Ovary (tissue), 10 donors: ENCODE measurements at places on chromosomes 2 and 18. TPM values are rescaled to one million over a fixed set of nuclear protein-coding genes. Genes with fewer than 3 reads are reported as not detected.

- no peak for DNase-seq
These were observed 59.4 kb downstream of the RNF152 start for GRCh38 chr18:61833387-61833786.

GRCh38 chr2:79248776-79249175, 89.2 kb upstream of the REG3A start:
- no peak for DNase-seq

DNA sequence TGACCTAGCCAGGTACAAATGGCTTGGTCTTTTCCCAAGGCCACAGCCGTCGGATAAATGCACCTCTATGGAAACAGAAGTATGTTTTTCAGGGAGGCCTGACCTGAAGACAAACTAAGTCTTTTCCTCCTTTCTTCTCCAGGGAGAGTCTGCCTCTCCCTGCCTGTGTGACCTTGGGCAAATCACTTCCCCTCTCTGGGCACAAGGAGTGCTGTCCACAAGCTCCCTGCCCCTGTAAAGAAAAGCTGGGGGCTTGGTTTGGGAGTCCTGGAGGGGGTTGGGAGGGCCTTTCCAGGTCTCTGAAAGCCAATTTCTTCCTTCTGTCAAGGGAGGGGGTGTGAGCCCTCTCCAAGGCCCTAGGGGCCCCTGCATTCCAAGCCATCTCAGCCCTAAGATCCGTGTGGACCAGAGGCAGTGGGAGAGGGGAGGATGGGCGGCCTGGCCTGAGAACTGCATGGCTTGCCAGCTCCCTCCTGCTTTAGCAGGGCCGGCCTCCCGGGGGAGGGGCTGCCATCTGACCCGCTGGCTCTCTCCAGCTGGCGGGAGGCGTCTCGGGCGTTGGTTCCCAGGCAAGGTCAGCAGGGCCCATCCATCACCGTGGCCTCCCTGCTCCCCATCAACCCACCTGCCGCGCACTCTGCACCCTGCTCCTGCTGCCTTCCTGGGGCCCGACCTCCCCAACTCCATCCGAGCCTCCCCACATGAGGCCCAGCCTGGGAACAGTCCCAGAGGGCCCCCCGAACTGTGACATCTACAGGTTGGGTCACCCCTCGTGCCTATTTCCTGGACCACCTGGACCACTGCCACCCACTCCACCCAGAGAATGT, 61.4 kb downstream of the SMAD7 start:
- DNase-seq = peak; percentile 76

- DNase-seq = no peak
These were observed 124.0 kb downstream of the GATA6 start for GRCh38 chr18:22293417-22293816.

DNA sequence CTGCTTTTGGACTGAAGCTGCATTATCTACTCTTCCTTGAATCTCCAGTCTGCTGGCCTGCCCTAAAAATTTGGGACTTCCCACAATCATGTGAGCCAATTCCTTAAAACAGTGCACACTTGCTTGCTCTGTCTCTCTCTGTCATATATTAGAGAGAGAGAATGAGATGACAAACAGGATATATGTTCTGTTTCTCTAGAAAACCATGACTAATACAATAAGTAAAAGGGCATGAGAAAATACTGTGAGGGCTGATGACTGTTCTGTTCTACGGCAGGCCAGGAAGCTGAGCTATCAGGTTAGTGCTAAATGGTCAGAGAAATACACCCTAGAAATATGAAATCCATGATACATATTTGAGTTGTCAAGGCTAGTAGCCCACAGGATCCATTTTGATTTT, 1896.8 kb upstream of the CELF4 start:
- no peak for DNase-seq

GRCh38 chr2:78992451-78992806, 33.1 kb upstream of the REG3G start:
- no peak for DNase-seq

- DNase-seq = no peak
These were observed 84.4 kb downstream of the TMEM131 start for GRCh38 chr2:97911206-97911921.

Gene AMER3
- not detected for total RNA-seq

Gene AP1S3
- total RNA-seq = 0.60 TPM

Gene SEPTIN10
- total RNA-seq = 92.3 TPM

Gene GLI2
- 53.0 TPM for total RNA-seq

Gene RFX8
- 0.32 TPM for total RNA-seq

Gene ZAP70
- total RNA-seq = 2.0 TPM

Gene RNF152
- 31.6 TPM for total RNA-seq

Gene TRABD2A
- total RNA-seq = 71.0 TPM
